ENCODE measurements at places on chromosomes 12 and 14.

DNA sequence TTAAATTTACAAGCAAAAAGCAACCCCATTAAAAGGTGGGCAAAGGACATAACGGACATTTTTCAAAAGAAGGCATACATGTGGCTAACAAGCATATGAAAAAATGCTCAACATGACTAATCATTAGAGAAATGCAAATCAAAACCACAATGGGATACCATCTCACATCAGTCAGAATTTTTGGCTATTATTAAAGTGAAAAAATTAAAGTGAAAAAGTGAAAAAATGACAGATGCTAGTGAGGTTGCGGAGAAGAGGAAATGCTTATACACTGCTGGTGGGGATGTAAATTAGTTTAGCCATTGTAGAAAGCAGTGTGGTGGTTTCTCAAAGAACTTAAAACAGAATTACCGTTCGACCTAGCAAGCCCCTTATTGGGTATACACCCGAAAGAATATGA lies 7.9 kb downstream of the OTOGL start:
- DNase-seq = no peak

- no peak for DNase-seq
Observed at GRCh38 chr12:15982071-15982470, 70.9 kb downstream of the DERA start.

- DNase-seq = peak; percentile 3
Observed at GRCh38 chr12:127711108-127711507, 555.9 kb upstream of the TMEM132C start.

GRCh38 chr14:59461891-59462290 lies 3.3 kb downstream of the GPR135 start:
- no peak for DNase-seq

DNA sequence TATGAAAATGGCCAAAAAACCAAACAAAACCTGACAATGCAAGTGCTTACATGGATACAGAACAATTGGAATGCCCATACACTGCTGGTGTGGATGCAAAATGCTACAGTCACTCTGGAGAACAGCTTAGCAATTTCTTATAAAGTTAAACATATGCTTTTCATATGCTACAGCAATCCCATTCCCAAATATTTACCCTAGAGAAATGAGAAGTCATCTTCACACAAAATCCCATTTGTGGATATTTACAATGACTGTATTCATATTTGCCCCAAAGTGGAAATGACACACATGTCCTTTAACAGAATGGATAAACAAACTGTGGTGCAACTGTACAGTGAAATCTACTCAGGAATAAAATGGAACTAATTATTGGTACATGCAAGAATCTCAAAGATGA lies 20.4 kb downstream of the SAV1 start:
- no peak for DNase-seq

GRCh38 chr12:67750513-67751183 lies 102.1 kb downstream of the DYRK2 start:
- no peak for DNase-seq
